Endothelial cell of coronary artery (primary cell): ENCODE measurements at places on chromosomes 2 and 18. TPM values are rescaled to one million over a fixed set of nuclear protein-coding genes. Genes with fewer than 3 reads are reported as not detected.

Gene KCNF1
- total RNA-seq, result 0.09 and 1.9 TPM in 2 replicates

Gene GPR35
- under 0.01 and 0.47 TPM in 2 replicates for total RNA-seq

Gene TGFA
- total RNA-seq, result 0.09 and 0.38 TPM in 2 replicates

Gene TRPM8
- total RNA-seq, result not detected in 2 replicates

Gene CSRNP3
- 0.19 TPM in 1 of 2 replicates, not detected in the other for total RNA-seq

Gene XIRP2
- total RNA-seq, result 0.09 TPM in 1 of 2 replicates, not detected in the other

Gene SEH1L
- total RNA-seq, result 36.5 and 38.7 TPM in 2 replicates

Gene COL6A3
- 0.72 and 497 TPM in 2 replicates for total RNA-seq

Gene RASGRP3
- total RNA-seq, result 8.4 and 26.6 TPM in 2 replicates

Gene ARHGAP25
- total RNA-seq, result 3.1 and 12.1 TPM in 2 replicates

Gene FN1
- total RNA-seq, result 3,205 and 7,933 TPM in 2 replicates

Gene METTL8
- total RNA-seq, result 10.3 and 12.4 TPM in 2 replicates

Gene LCT
- total RNA-seq, result not detected in 2 replicates

Gene COQ10B
- 22.6 and 27.4 TPM in 2 replicates for total RNA-seq

Gene SUCLG1
- 42.4 and 43.1 TPM in 2 replicates for total RNA-seq

Gene REG1B
- total RNA-seq, result not detected in 2 replicates

Gene IL1B
- 8.2 TPM in 1 of 2 replicates, not detected in the other for total RNA-seq

Gene ITGB6
- total RNA-seq, result 0.09 TPM in 1 of 2 replicates, not detected in the other

Gene CCNT2
- total RNA-seq, result 26.7 and 28.9 TPM in 2 replicates

Gene IER3IP1
- total RNA-seq, result 51.3 and 53.6 TPM in 2 replicates

Gene MYOM1
- total RNA-seq, result 0.18 and 0.66 TPM in 2 replicates
